ENCODE measurements at places on chromosomes 7 and 10. TPM values are rescaled to one million over a fixed set of nuclear protein-coding genes. Genes with fewer than 3 reads are reported as not detected.

HYAL4 gene
- 0.20 TPM for total RNA-seq

STX1A gene
- 21.8 TPM for total RNA-seq

TMEM225B gene
- not detected for total RNA-seq

PNLIPRP1 gene
- total RNA-seq = not detected

MMD2 gene
- total RNA-seq = not detected

DGKB gene
- not detected for total RNA-seq

PTPN20 gene
- total RNA-seq = 0.26 TPM

PPP1R3C gene
- total RNA-seq = 1.2 TPM

ELAPOR2 gene
- 26.0 TPM for total RNA-seq

GRM3 gene
- total RNA-seq = not detected

PNLIPRP3 gene
- total RNA-seq = not detected

CAMK1D gene
- 3.1 TPM for total RNA-seq

HACD1 gene
- total RNA-seq = 25.8 TPM

ATG9B gene
- under 0.01 TPM for total RNA-seq

OR2A5 gene
- total RNA-seq = not detected

PRSS2 gene
- total RNA-seq = not detected

SPDYE2B gene
- total RNA-seq = not detected

OR6B1 gene
- not detected for total RNA-seq

NDUFA5 gene
- 38.8 TPM for total RNA-seq

RPA3 gene
- 23.5 TPM for total RNA-seq

FAM241B gene
- not detected for total RNA-seq

LIPF gene
- total RNA-seq = not detected

LFNG gene
- 8.6 TPM for total RNA-seq

SSBP1 gene
- 204 TPM for total RNA-seq

GRID2IP gene
- total RNA-seq = 0.04 TPM

CRPPA gene
- total RNA-seq = 0.86 TPM

TMEM229A gene
- not detected for total RNA-seq

PPP1R3A gene
- total RNA-seq = not detected

IDI2 gene
- total RNA-seq = not detected

CTNNA3 gene
- total RNA-seq = not detected

CALU gene
- total RNA-seq = 432 TPM

DLG5 gene
- total RNA-seq = 10.2 TPM

SPDYE9 gene
- not detected for total RNA-seq

SDK1 gene
- total RNA-seq = 0.18 TPM

NEUROD6 gene
- not detected for total RNA-seq

C7orf33 gene
- not detected for total RNA-seq

RGS10 gene
- 23.3 TPM for total RNA-seq

DIP2C gene
- total RNA-seq = 5.1 TPM

ACSM6 gene
- total RNA-seq = not detected

CHN2 gene
- 0.78 TPM for total RNA-seq

THSD7A gene
- total RNA-seq = 30.5 TPM
